ENCODE measurements at places on chromosomes 12 and 14.

DNA sequence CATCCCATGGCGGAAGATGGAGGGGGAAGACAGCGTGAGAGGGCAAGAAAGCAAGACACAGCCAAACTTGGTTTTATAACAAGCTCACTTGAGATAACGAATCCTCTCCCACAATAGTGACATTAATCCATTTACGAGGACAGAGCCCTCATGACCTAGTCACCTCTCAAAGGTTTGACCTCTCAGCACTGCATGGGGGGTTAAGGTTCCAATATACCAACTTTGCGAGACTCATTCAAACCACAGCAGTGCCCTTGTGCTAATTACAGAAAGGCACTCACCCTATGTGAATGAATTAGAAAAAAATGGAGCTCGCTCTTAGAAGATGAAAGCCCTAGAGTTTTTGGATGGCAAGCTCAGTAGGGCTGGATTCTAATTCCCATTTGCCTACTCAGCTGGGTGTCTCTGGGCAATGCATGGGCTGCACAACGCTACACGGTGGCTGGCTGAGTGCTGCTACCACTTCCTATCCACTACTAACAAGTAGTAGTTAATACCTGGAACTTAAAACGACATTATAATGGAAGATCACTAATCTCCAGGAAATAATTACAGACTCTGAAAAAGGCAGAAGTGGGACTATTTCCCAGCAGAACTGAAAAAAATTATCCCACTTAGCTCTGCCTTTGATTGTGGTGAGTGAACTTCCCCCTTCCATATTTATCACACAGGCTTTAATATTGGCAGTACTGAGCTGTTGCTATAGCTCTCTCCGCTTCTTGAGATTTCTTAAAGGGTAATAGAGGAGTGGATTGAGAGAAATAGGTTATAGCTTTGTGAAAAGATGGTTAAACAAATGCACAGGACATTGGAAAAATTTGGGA lies 27.5 kb downstream of the TESPA1 start:
- no peak for DNase-seq

GRCh38 chr12:1054117-1054870 lies 63.3 kb downstream of the ERC1 start:
- no peak for DNase-seq

- no peak for DNase-seq
Measured at GRCh38 chr12:92520511-92520910, 182.3 kb upstream of the PLEKHG7 start.

- no peak for DNase-seq
Measured at GRCh38 chr12:75870878-75871277, 160.7 kb downstream of the PHLDA1 start.

GRCh38 chr14:61128382-61129167 lies 147.5 kb downstream of the SLC38A6 start:
- DNase-seq = no peak

DNA sequence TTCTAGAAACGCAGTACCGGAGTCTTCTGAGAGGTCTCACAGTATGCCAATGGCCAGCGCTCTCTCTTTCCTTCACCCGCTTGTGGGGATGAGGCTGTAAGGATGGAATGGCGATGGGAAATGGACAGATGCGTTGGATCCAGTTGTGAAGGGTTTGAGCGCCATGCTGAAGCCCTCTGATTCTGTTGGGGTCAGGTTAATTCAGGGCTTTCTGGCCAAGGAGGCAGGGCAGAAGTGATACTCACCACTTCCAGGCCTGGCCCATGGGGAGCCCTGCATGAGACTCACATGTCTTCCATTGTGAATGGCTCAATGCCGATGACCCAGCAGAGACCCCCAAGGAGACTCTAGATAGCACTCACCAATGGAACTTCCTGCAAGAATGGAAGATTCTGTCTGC lies 114.3 kb downstream of the BCL11B start:
- DNase-seq = no peak

DNA sequence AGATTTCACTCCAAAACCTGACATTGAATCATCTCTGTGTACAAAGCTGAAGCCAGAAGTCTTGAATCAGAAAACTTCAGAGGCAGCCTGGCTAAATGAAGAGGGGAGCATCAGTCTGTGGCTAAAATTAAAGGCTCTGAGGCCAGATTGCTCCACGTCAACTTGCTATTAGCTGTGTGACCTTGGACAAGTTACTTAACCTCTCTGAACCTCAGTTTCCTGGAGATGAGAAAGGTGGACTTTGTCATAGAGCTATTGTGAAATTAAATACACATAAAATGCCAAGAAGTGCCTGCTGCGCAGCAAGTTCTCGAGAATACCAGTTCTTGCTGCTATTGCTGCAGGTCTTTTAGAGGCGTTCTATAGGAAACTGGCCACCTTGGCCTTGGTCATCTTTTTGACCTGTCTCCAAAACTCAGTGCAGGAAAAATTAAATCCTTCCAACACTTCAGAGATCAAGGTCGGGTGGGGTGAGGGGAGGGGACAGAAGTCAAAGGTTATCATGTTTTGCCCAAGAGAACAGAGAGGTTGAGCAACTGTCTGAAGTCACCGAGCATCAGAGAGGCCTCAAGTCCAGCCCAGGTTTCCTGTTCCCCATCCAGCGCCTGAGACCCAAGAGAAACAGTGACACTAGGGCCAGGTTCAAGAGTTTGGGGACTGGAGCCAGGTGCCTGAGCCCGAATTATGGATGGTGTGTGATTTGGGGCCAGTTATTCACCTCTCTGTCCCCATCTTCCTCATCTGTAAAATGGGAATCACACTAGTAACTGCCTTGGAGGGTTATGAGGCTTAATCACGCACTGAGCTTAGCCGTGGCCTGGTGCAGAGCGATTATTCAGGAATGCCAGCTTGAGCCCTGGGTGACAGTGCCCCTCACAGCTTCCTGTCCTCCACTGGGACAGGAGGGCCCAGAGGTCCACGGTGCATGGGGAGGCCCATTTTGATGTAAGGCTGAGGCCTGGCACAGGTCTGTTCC lies 1.1 kb downstream of the SERPINA1 start:
- no peak for DNase-seq

DNA sequence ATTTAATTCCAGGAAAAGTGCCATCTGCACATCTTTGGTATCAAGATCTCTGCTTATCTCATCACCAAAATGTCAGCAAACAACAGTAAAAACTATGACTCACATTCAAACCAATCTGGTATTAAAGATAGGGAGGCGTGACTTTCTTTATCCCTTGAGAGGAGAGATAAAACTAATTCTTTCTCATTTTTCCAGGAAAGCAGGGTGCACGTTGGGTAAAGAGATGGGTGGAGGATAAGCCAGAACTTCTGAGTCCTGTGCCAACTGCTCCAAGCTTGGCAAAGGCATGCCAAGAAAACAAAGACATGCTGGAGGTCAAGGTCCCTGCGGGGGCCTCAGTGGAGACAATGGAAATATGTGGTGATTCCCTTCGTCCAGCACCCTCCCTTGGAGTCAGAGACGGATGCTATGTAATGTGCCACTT lies 225.8 kb upstream of the PLXNC1 start:
- DNase-seq = no peak

DNA sequence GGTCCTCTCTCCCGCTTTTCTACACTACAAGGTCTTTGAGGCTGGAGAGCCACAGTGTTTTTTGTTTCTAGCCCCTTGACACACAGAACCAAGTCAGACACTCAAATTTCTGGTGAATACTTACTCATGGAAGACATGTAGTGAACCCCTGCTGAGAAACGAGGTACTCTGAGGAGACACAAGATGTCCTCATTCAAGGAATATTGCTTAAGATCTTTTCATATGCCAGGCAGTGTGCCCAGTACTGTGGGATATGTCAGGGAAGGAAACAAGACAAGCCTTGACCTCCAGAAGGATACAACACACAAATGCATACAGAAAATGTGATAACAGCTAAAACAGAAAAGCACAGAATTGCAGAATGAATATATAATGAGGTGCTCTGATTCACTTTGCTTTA lies 75.9 kb downstream of the TMTC1 start:
- no peak for DNase-seq

DNA sequence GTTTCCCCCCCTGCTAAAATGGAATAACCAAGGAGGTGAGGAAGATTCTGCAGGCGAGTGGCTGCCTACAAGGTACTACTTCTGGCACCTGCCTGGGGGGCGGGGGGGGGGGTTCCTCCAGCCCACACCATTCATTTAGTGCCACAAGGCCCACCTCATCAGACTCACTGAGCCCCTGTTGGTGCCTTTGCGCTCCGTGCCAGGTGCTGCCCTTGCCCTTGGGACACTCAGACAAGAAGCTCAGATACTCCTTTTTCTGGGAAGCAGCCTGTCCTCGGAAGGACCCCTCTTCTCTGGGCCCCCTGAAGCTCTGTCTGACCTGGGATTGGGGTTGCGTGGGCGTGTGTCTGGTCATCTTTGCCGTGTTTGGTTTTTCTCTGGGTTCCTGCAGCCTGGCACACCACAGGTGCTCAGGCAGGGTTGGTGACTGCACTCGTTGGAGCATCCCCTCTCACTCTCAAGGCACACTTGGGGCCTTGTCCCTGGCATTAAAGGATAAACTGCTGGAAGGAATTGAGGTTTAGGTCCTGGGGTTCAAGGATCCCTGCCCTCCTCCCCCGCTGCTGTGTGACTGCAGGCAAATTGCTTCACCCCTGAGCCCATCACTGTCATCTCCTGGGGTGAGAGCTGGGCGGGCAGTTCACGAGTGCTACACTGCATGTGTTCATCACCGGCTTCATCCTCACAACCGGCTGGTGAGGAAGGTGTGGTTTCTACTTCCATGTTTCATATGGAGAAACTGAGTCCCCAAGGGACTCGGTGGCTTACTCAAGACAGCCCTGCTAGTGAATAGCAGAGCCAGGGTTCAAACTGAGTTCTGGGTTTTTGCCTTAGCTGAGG lies 16.9 kb downstream of the FAM222A start:
- DNase-seq = no peak

- no peak for DNase-seq
Measured at GRCh38 chr14:59321626-59321949, 133.1 kb downstream of the DAAM1 start.

- DNase-seq = no peak
Measured at GRCh38 chr12:113134071-113134470, 1.5 kb downstream of the RASAL1 start.

DNA sequence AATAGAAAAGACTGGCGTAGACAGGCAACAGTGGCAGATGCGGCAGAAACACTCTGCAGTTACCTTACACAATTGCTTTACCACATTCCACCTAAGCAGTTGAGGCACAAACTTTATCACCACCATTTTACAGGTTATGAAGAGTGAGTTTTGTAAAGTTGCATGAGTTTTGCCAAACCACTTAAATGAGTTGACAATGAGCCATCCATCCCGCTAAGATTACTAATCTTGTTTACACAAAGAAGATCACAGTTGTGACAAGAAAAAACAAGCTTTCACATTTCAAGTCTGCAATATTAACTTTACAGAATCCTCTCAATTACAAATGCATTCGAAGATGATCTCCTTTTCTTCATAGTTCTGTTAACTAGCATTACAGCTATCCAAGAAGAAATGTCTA lies 1.8 kb downstream of the TMCC3 start:
- no peak for DNase-seq

- no peak for DNase-seq
Measured at GRCh38 chr12:70823182-70823976, 97.2 kb downstream of the PTPRR start.

GRCh38 chr14:23125933-23126524 lies 7.0 kb upstream of the CEBPE start:
- DNase-seq = no peak

GRCh38 chr14:53890611-53891101 lies 66.0 kb downstream of the BMP4 start:
- no peak for DNase-seq

DNA sequence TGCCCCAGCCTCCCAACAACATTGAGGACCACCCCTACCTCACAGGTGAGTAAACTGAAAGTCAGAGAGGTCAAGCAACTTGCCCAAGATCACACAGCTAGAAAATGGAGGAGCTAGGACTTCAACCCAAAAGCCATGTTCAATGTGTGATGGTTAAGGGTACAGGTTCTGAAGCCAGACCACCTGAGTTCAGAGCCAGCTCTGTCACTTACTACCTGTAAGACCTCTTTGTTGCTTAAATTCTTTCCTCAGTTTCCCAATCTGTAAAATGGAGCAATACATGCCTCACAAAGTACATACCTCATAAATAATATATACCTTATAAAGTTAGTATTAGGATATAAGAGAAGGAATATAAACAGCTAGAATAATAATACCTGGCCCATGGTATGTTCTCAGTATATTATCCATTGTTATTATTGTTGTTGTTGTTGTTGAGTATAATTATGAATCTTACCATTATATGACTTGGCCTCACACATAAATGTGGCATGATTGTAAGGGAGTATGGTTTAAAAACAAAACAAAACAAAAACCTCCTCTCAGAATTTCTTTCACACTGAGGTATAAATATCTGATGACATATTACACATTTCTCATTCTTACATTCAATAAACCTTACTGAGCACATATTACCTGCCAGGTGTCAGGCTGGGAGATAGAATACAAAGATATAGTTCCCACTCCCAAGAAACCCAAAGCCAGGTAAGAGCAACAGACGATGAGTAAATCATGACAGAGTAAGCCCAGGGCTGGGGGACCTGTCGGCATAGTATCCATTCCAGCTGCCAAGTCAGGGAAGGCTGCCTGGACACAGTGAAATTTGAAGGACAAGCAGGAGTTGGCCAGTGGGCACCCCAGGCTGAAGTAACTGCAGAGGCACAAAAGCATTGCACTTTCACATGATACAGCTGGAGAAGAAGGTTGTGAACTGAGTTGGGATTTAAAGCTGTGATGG lies 19.6 kb downstream of the CMKLR1 start:
- DNase-seq = no peak

DNA sequence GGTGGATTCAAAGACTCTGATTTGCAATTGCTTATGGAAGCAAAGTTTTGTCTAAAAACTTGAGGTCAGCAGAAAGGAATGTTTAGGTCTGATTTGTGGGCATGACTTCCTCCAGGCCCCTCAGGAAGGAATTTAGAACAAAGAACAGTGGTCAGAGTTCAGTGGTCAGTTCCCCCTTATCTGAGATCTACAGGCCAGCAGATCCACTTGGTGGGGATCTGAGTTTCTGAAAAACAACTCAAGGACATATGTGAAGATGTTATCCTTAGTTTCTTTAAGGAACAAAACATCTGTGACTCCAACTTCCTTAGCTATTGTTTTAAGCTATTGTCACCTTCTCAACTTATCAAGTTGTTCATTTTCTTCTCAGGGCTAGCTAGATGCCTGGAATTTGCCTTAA lies 28.0 kb upstream of the NAA30 start:
- DNase-seq = no peak

DNA sequence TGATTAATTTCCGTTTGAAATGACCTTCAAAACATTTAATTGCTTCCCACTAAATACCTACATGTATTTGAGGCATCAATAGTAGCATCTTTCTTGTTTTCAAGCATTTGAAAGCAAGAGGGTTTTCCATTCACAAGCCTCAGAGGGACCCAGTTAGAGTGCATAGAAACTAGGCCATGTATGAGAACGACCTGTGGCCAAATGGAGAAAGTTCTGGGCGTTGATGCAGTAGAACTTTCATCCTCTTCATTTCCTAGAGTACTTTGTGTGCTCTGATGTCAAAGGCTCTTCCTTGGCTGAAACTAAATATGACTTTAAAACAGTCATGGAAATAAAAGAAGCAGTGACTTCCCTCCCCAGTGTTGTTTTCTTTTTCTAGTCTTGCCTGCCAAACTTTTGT lies 944 bp upstream of the DHRS7 start:
- no peak for DNase-seq

Measured in stimulated activated CD8-positive, alpha-beta memory T cell treated with anti-CD3 and anti-CD28 coated beads, Interleukin-15, amount 100 ng/mL, for 24 hours (primary cell).